ENCODE measurements at places on chromosomes 16 and 17.
A peak's percentile ranks its signal among the peaks of the same experiment; 100 is the strongest.

- DNase-seq = no peak
Observed at GRCh38 chr17:53032861-53033271, 789.9 kb upstream of the KIF2B start.

DNA sequence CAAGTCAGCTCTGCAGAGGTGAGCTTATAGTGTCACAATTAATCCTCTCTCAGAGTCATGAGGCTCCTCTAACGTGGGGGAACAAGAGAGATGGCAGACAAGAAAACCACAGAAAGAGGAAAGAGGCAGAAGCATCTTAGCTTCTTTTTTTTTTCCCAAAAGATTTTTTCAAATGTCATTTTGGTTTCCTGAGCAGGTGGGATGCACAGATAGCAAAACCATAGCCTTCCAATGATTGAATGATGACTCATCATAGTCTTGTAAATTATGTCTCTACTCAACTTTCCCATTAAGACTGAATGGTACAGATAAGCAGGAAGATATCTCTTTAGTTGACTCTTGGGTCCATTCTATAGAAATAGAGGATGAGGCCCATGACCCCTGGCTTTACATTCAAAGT lies 162.8 kb upstream of the ZFHX3 start:
- no peak for DNase-seq

DNA sequence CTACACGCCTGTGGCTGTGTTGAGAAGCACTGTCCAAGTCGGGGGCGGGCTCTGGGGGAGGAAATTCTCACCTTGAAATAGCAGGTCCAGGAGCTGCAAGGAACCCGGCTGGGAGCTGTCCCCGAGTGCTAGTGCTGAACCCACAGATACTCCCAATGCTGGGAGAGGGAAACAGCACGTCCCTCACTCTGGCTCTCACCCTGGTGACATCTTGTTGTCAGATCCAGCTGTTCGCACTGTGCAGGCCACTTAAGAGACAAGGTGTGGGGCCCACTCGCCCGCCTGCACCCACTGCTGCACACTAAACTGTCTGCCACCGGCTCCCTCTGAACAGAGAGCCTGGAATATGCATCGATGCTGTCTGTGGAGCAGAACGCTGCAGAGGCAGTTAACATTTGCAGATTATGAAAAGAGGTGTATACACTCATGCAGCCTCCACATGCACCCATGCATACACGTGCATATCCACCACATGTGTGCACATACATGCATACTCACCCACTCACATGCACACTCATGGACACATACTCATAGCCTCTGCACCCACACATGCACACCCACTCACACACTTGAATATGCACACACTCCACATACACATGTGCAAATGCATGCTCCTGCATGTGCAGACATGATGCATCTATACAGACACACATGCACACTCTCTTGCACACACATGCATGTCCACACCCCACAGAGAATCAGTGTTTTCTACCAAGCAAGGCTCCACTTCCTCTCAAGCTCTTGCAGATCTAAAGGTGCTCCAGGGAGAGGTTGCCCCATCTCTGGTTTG lies 42.0 kb downstream of the MGAT5B start:
- DNase-seq = peak; percentile 21

GRCh38 chr16:50839356-50839755 lies 97.5 kb downstream of the CYLD start:
- no peak for DNase-seq

DNA sequence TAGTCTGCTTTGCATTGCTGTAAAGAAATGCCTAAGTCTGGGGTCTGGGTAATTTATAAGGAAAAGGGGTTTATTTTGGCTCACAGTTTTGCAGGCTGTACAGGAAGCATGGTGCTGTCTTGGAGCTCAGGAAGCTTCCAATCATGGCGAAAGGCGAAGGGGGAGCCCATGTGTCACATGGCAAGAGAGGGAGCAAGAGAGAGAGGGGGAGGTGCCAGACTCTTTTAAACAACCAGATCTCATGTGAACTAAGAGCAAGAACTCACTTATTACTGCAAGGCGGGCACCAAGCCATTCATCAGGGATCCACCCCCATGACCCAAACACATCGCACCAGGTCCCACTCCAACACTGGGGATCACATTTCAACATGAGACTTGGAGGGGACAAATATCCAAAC lies 148.2 kb upstream of the HS3ST2 start:
- no peak for DNase-seq
